Cardiac septum (tissue), 1 donor: ENCODE measurements at places on chromosomes 12 and 14. TPM values are rescaled to one million over a fixed set of nuclear protein-coding genes. Genes with fewer than 3 reads are reported as not detected.
A peak's percentile ranks its signal among the peaks of the same experiment; 100 is the strongest.

The BMP4 gene
- 6.9 TPM for total RNA-seq

The C3AR1 gene
- total RNA-seq: 4.2 TPM

The TBC1D30 gene
- 1.8 TPM for total RNA-seq

The APOF gene
- not detected for total RNA-seq

The IL23A gene
- not detected for total RNA-seq

The IFNG-AS1 gene
- total RNA-seq: 0.19 TPM

DNA sequence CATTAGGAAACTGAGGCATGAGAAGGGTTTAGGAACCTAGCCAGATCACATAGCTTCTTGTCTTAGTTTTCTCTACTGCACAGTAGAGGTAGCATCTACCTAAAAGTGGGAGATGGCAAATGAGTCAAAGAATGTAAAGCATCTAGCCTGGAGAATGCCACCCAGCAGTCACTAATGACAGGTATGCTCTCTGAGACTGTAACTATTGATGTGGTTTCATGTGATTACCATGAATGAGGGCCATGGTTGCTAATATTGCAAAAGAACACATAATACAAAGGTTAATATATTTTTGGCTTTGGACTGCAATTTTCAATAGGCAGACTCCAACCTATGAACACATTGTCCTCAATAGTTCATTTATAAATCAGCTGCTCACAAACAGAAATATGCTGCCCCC lies 389.9 kb downstream of the GRIN2B start:
- no peak for DNase-seq

- no peak for DNase-seq
Observed at GRCh38 chr14:36524220-36524837, 4.3 kb upstream of the NKX2-1 start.

GRCh38 chr12:87931812-87932211 lies 97.4 kb downstream of the C12orf50 start:
- DNase-seq: no peak

GRCh38 chr12:88579601-88580050 lies 645 bp downstream of the KITLG start:
- DNase-seq: no peak

DNA sequence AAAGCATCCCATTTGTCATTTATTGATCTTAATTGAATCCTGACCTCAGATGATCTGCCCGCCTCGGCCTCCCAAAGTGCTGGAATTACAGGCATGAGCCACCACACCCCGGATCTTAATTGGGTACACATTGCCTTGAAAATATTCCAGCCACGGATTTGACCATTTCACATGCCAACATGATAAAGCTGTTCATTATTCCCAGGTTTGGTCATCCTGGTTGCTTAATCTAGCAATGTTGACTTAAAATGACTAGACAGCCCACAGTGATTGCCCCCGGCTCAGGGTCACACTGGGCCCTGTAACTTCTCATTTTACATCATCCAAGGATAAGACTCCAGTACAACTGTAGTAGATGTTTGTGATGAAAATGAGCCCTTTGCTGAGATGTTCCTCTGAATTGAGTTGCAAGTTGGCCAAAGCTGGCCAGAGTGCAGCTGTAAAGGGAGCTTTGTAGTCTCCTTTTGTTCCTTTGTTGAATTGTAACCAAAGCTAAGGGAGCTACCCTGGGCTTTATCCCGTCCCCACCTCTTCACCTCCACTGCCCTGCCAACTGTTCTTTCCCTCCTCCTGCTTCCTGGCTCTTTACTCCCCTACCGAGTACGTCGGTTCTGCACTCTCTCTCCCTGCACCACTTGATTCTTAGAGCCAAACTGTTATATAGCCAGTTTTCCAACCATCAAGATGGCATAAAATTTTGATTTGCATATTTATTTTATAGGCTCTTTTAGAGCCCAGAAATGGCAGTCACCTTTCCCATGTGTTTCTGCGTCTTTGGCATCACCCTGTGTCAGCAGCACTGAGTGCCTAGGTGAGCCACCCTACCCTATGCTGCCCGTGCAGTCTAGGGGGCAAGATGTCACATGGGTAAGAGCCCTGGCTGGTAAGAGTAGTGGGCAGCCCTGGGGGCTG lies 141.3 kb upstream of the HIF1A start:
- no peak for DNase-seq

GRCh38 chr12:113403435-113404415 lies at the start of gene SDS:
Gene SDS (minus strand): TSS chr12:113403887. CDS start chr12:113399708, 4,179 bp downstream.
- DNase-seq: no peak

GRCh38 chr14:99731547-99732435 lies 47.7 kb downstream of the CYP46A1 start:
- DNase-seq: peak; percentile 74

DNA sequence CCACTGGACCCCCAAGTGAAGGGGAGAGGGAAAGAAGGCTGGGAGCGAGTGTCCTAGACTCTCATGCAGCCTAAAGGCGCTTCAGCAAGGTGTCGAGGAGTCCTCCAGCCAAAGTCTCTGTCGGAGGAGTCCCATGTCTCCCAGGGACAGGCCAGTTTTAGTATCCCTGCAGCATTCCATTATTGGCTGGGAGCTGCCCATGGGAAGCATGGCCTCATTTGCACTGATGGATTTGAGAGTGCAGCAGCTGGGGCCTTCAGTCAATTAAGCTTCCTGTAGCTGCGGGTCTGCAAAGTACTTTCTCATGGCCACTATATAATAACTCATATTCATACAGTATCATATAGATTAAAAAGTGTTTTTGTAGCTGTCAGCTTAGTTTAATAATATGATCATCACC lies 12.4 kb upstream of the RPH3A start:
- DNase-seq: no peak

GRCh38 chr12:107503129-107503855 lies 182.3 kb upstream of the PWP1 start:
- DNase-seq: no peak

DNA sequence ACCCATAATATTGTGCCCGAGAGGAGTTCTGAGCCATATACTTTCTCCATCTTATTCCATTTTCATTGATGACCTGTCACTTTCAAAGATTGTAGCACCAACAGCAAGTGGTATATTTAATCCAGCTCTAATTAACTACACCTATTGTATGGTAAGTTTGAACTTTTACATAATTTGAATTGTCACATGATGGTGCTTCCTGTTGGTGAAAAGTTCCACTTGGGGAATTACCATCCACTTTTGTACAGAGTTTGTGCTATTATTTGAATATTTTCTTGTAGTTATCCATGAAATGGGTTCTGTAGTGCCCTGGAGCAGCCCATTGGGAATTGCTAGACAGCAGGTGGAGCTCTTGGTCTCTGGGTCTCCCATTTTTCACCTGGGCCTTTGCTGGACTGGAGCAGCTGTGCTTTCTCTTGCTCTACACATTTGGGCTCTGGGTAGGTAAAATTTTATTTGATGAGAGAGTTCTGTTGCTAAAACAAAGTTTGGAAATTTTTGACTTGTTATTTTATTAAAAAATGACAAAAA lies 3.0 kb downstream of the SMCO3 start:
- DNase-seq: no peak

GRCh38 chr12:57129889-57130288 lies 1.6 kb downstream of the LRP1 start:
- DNase-seq: no peak

- no peak for DNase-seq
Observed at GRCh38 chr14:96576359-96576758, 74.2 kb downstream of the PAPOLA start.

DNA sequence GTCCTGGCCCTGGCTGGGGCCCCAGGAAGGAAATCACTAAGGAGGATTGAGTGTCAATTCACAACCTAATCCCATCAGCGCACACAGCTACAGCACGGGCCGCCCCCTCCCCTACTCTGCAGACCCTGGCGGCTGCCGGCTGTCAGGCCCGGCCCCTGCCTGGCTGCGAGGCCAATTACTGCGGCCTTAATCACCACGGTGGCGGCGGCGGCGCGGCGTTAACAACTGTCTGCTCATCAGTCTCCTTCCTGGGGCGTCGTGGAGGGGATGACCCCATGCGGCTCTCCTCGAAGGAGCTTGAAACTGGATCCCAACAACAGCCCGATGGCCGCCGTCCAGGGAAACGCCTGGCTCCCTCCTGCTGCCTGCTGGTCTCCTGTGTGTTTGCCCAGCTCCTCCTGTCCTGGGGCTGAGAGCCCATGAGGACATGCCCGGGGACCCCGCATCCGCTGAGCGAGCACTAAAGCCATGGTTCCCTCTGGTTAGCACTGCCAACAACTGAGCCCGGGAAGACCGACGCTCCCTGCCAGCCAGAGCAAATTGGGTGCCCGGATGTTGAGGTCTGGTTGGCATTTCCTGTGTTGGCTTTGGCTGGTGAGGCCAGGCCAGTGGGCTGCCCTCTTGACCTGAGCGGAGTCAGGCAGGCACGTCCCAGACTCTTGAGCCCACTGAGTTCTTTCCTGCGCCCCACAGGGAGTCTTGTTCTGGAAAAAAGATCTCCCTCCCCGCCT lies 21.8 kb upstream of the EIF2B2 start:
- DNase-seq: no peak

DNA sequence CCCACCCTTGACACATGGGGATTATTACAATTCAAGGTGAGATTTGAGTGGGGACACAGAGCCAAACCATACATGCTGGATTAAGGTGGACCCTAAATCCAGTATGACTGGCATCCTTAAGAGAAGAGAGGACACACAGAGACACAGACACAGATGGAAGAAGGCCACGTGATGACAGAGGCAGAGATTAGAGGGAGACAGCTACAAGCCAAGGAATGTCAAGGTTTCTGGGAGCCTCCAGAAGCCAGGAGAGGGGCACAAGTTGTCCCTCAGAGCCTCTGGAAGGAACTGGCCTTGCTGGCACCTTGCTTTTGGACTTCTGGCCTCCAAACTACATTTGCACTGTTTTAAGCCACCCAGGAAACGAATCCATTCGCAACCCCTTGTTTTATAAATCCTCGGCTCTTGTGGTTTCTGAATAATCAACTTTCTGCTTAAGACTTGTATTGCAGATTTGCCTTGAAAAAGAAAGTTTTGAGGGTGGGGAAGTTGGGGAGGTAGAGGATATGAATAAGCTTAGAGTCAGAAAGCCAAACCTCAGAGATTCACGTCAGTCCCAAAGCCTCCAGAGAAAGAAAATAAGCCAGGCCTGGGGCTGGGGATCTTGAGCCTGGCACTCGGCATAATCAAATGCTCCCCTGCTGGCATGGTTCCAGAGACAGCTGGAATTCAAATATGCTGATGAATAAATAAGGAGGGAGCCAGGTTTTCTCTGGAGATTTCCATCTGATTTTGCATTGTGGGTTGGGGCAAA lies 224.2 kb upstream of the PWP1 start:
- DNase-seq: no peak

GRCh38 chr14:95564060-95564459 lies 29.2 kb downstream of the GLRX5 start:
- DNase-seq: no peak

DNA sequence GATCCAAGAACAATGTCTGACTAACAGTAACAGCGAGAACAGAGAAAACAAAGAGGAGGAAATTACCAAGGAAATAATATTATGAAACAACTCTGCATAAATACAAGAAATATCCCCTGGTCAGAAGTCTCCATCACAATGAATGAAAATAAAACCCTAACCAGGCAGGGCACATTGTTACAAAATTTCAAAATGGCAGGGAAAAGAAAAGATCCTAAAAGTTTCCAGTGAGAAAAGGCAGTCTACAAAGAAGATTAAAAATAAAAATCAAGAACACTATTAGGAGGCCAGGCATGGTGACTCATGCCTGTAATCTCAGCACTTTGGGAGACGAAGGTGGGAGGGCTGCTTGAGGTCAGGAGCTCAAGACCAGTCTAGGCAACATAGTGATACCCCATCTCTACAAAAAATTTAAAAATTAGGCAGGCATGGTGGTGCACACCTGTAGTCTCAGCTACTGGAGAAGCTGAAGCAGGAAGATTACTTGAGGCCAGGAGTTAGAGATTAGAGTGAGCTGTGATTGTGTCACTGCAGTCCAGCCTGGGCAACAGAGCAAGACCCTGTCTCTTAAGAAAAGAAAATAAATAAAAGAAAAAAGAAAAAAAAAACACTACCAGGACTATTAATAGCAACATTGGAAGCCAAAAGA lies 47.8 kb downstream of the FERMT2 start:
- no peak for DNase-seq

DNA sequence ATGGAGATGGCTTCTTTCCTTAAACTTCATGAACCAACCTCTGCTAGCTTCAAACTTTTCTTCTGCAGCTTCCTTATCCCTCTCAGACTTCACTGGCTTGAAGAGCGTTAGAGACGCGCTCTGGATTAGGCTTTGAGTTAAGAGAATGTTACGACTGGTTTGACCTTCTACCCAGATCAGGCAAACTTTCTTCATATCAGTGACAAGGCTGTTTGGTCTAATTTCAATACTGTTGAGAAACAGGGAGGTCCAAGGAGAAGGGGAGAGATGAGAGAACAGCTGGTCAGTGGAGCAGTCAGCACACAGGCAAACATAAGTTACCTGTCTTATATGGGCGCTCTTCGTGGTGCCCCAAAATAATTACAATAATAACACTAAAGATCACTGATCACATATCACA lies 14.9 kb downstream of the SCAF11 start:
- DNase-seq: no peak

DNA sequence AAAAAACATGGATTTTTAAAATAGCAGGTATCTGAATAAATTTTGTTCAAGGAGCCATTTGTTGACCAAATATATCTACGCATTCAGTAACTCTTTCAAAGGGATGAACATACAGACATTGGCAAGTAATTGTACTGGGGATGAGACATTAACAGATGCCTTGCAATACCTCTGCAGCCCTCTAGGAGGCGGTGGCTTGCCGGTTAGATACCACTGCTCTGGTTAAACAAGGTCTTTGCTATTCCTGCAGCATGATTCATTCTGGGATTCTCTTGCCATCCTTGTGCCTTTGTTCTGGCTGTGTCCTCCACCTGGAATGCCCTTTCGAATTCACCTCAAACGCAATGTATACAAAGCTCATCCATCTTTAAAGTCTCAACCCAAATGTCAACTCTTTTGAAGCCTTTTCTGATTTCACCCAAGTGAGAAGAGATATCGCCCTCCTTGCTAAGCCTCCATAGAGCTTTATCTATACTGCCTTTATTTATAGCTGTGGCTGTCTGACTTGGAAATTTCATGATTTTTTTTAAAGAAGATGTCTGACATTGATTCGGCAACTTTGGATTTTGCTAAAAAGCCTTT lies 131.0 kb upstream of the SRRM4 start:
- DNase-seq: no peak

GRCh38 chr12:48765753-48766162 lies 23.1 kb downstream of the ADCY6 start:
- DNase-seq: no peak

DNA sequence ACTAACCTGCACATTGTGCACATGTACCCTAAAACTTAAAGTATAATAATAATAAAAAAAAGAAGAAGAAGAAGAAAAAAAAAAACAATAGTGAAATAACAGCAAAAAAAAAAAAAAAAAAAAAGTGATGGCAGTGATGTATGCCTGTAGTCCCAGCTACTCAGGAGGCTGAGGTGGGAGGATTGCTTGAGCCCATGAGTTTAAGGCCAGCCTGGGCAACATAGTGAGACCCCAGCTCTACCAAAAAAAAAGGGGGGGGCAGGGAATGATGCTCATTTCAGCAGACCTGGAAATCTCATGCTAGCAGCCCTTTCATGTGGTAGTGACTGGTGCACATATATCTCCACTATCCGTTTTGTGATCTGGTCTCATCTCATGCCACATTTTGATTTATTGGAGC lies 20.8 kb downstream of the TRAFD1 start:
- DNase-seq: no peak
